Mesangial cell (primary cell): ENCODE measurements at places on chromosomes 4 and X. TPM values are rescaled to one million over a fixed set of nuclear protein-coding genes. Genes with fewer than 3 reads are reported as not detected.

UGT2B10 gene
- total RNA-seq = not detected in 2 replicates

DUSP21 gene
- not detected in 2 replicates for total RNA-seq

HOPX gene
- 2.4 and 51.0 TPM in 2 replicates for total RNA-seq

TMEM156 gene
- total RNA-seq = 0.51 and 7.7 TPM in 2 replicates

IRAK1 gene
- total RNA-seq = 110 and 179 TPM in 2 replicates

MAML3 gene
- 0.65 and 3.3 TPM in 2 replicates for total RNA-seq

AVPR2 gene
- not detected in 2 replicates for total RNA-seq
